ENCODE measurements at places on chromosomes 16 and 17.
A peak's percentile ranks its signal among the peaks of the same experiment; 100 is the strongest.

DNA sequence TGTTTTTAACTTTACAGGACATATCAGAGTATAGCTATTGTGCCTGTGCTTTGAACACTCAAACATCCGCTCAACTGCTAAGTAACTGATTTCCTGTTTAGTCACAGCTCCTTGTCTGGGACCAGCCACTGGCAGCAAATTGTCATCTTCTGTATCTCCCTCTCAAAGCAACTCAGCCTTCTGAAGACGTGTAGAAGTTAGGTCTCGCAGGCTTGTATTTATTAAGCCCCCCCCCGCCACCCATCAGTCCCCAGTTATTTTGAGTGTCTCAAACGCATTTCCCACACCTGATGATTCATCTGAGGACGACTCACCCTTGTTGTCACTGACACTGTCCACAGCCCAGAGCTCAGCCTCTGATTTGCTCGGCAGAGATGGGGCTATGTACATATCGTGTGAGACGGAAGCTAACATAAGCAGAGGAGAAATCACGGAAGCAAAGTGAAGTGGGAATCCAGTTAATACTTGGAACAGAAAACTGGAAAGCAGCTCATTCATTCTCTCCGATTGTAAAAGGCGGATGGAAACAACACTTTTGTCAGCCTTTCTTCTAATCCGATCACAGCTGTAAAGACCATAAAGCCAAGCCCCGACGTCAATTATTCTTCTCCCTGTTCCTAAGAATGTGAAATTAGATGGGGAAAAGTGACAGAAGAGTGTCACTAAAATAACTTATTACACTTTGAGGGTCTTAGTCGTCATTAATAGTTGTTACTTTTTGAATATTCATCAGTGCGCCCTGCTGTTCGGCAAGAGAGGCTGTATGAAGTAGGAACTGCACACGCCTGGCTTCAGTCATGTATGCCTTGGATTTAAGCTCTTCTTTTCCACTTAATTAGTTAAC lies 64.2 kb downstream of the PITPNC1 start:
- DNase-seq = peak; percentile 58

DNA sequence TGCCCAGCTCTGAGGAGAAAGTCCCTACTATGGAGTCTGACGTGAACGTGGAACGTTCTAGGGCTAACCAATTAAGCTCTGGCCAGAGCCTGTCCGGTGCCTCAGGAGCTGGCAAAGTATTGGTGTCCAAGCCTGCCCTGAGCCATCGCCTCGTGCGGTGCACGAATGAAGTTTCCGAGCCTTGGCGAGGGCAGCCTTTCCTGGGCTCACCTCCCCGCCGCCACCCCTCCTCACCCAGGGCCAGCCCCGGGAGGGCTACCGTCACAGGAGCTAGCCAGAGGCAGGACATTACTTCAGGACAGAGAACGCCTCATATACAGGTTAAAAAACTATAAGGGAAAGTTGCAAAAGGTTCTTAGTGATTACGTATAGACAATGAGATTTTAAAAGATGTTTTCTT lies 23.6 kb upstream of the TRAP1 start:
- no peak for DNase-seq

DNA sequence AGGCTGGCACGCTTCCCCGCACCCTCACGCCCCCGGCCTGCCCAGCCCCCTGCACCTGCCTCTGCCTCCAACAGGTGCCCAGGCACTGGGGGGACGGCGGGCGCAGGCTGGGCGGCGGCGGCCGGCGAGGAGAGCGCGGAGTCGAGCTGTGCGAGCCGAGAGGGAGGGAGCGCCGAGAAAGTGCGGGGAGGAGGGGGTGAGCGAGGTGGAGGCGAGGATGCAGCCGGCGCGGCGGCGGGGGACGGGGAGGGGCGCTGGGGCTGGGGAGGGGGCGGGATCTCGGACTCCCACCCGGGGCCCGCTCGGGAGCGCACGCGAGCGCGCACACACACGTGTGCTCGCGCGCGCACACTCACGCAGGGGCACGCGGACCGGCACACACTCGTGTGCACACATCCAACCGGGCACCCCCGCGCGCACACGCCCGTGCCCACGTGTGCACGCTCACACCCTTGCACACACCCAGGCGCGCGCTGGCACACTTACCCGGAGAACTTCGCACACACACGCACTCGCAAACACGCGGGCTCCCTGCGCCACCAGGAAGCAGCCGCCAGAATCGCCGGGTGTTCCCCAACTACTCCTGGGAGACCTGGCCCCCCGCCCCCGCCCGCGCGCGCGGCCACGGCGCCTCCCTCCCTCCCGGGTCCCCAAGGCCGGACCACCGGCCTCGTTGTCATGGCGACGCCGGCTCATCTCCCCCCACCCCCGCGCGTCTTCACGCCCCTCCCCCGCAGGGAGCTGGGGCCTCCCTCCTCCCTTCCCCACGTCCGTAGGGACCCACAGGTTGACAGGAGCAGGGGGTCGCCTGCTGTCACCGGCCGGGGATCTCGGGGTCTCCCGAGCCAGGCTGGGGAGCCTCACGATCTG lies at the start of gene DOC2A:
Gene DOC2A (minus strand): TSS at position 184 of the 870 bp plus-strand sequence. CDS start 805 bp downstream, outside the sequence.
- DNase-seq = peak; percentile 48

- DNase-seq = peak; percentile 40
Observed at GRCh38 chr16:81266680-81267095, 28.2 kb downstream of the BCO1 start.

Data from urothelium cell line (cell line).